ENCODE measurements at places on chromosomes 2 and 18. TPM values are rescaled to one million over a fixed set of nuclear protein-coding genes. Genes with fewer than 3 reads are reported as not detected.

Gene YES1
- not detected for total RNA-seq

Gene HOXD1
- total RNA-seq = not detected

Gene SKA1
- total RNA-seq = 31.1 TPM

Gene ACMSD
- not detected for total RNA-seq

- no peak for DNase-seq
Measured at GRCh38 chr2:239294571-239295054, 106.2 kb downstream of the HDAC4 start.

DNA sequence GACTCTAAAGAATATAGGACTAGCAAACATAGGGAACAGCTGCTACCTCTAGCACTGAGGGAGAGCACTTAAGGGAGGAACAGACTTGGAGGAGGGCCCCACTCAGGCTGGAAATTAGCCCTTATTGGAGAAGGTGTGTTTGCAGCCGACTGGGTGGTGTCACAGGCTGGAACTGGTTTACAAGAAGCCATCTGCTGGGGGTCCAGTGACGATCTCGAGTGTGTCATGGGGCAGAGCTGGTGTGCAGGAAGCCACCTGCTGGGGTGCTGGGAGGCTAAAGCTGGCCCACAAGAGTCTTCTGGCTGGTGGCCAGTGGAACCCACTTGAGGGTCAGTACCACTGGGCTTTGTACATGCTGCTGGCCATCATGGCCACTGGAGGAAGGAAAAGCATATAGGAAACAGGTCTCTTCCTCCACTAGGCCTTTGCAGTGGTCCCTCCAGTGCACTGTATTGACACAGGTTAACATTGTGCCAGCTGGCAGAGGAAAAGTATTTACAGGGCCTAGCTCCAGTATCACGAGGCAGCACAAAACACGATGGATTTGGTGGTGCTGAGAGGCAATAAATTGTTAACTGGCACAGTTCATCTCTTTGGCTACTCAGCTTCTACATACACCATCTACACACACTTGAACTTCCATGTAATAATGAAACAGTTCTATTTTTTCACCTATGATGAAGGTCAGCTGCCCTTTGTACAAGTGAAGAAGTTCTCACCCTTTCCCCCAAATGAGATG lies 43.6 kb downstream of the MAP3K20 start:
- DNase-seq = no peak

DNA sequence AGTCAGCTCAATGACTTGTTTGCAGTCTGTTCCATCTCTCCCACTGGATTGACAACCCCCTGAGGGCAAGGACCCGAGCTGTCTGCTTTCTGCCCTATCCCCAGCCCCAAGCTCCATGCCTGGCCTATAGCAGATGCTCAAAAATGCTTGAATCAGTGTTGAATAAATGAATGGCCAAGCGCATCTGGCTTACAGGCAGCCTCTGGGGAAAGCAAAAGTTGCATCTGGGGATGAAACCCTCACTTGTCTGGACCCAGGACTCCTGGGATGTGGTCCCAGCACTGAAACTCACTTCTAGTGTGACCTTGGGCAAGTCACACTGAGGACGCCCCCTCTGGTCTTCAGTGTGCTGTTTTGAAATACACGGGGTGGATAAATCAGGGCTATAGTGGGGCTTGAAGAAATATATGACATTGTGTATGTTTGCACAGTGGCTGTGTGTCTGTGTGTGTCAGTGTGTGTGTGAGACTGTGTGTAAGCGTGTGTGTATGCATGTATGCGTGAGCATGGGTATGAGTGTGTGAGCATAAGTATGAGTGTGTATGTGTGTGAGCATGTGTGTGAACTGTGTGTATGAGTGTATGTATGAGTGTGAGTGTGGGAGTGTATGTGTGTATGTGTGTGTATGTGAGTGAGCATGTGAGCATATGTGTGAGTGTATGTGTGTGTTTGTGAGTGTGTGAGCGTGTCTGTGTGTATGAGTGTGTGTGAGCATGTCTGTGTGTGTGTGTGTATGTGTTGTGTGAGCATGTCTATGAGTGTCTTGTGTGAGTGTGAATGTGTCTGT lies 27.8 kb upstream of the TNS1 start:
- DNase-seq = no peak

DNA sequence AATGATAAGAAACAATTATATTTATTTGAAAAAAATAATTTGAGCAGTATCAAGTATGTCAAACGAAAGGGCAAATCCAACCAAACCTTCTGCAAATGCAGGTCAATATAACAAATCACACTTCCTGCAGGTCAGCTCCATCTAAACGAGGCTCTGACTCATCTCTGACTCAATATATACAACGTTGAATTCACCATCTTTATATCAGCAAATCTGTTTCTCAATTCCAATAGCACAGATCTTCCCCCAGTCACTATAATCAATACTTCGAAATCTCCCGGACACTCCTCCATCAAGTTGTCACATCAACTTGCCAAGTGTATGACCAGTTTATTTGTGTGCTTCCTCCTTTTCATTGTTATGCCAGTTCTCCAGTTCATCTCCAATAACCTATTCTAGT lies 388.9 kb downstream of the ZEB2 start:
- DNase-seq = no peak

GRCh38 chr2:181165199-181165868 lies 184.9 kb downstream of the UBE2E3 start:
- no peak for DNase-seq

DNA sequence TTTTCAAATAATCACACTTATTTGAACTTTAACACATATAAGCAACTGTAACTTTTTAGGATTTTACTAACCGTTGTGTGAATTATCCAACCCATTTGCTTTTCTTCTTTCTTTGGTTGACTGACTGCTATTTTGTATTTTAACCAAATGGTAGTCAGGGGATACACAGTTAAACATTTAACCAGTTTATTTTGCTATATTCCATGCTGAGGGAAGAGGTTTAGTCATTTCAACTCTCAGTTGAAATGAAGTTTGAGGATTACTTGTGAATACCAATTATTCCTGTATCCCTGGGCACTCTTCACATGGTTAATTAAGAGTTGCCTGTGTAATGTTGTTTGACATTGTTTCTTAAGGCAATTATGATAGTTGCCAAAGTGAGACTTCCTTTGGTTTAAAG lies 1.9 kb downstream of the SPAG16 start:
- DNase-seq = no peak

GRCh38 chr2:37672104-37672869 lies 845 bp upstream of the CDC42EP3 start:
- peak; percentile 88 for DNase-seq

DNA sequence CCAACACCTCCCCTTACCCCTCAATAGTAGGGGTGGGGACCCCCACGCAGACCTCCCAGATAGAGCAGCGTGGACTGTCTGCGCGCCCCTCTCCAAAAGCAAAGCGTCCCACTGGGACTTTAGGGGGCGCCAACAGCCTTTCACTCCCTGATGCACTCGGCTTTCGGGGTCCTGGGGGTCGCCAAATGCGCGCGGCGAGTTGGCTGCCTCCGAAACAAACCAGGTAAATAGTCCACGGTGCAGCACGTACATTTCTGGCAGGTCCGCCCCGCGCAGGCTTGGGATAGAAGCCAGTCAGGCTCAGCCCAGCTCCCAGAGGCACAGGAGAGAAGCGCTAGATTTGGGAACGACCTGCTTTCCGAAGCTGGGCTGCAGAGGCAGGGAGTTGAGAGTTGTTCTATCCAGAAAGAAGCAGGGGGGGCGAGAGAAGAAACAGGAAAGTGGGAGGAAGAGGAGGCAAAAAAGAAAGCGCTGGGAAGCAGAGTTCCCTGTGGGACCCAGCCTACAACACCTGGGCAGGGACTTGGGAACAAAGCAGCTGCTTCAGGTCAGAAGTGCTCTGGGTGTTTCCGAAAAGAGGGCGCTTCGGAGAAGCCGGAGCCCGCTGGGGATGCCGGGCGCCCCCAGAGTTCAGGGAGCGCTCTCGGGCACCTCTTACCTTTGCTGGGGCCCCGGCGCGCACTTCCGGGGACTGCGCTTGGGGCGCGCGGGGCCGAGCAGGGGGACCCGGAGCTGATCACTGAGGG lies 544 bp downstream of the EVA1A start:
- DNase-seq = no peak

DNA sequence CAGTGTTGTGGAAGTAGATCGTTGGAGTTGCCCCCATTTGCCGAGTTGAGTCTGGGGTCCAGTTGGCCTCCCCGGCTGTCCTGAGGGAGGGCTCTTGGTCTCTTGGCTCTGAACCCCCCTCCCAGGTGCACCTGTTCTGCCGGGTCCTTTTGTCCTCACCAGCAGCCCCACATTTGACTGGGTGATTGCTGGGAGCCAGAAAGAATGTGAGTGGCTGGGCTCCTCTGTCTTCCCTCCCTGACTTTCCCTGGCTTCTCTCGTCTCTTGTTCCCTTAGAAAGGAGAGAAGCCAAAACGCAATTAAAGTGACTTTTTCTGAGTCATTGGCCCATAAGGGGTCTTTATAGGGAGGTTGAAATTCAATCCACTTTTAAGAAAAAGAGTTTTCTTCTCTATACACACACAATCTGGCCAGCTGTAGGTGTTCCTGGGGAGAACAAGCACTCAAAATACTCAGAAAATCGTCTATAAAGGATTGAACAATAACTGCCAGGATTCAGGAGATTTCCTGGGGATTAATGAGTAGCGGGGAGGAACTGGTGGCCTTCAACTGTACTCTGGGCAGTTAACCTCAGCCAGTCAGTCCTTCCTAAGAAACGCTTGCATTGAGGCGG lies 131.0 kb downstream of the TMEM182 start:
- no peak for DNase-seq

DNA sequence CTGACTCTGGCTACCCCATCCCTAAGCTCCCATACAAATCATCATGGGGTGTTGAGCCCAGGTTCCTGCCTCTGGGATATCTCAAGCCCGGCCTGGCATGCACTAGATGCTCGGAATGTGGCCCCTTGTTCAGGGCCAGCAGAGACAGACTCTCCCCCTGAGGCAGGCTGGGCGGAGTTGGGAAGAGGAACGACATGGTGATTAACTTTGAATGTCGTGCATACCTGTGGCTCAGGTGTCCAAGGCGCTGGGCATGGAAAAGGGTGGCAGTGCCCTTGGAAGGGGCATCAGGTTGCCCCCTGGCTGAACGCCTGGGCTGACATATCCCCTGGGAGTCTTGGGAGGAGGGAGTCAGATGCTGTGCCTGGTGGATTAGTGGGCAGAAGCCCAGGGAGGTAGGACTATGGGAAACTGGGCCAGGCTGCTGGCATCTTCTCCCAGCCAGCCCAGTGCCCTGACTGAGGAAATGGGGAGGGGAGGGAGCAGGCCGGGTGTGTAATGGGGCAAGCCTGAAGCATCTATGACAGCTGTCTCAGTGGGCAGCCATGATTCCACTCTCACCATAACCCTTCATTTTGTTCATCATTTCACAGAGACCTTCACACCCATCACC lies 57.8 kb upstream of the OTOF start:
- DNase-seq = no peak

- DNase-seq = peak; percentile 39
Measured at GRCh38 chr2:62116983-62117382, 78.9 kb upstream of the B3GNT2 start.

DNA sequence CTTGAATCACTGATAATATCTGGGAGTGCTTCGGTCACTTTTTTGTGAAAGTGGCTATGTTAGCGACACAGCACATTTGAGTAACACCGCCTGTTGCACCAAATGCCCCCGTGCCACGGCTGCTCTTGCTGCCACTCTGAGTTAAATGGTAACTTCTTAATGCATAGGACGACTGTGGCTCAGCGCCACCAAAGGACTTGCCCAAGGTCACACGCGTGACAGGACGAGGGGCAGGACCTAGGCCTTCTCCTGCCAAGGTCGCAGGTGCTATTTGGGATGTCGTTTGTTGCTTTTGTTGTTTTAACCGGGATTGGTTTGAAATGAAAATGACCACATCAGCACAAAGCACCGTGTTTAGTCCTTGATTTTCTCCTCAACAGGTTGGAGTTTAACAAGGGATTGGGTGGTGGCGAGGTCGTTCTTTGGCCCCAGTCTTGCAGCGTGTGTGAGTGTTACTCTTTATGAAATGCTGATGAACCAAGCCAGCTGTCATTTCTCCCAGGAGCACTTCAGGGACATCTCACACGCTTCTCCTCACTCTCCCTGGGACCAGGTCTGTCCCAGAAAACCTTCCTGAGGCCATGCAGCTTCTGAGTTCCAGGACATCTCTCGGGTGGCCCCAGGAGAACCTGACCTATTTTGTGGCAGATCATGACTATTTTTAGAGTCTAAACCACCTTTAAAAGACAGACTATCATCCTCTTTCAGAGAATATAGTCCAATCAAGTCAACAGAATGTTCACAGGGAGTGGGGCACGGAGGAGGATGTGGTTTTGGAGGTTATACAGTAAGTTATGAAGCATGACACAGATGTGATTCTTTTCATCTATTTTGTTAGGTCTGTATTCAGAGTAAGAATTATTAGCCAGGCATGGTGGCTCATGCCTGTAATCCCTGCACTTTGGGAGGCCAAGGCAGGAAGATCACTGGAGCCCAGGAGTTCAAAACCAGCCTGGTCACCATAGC lies 49.9 kb downstream of the MTCL1 start:
- DNase-seq = peak; percentile 95

GRCh38 chr2:96551605-96552314 lies 15.2 kb downstream of the ARID5A start:
- DNase-seq = no peak

DNA sequence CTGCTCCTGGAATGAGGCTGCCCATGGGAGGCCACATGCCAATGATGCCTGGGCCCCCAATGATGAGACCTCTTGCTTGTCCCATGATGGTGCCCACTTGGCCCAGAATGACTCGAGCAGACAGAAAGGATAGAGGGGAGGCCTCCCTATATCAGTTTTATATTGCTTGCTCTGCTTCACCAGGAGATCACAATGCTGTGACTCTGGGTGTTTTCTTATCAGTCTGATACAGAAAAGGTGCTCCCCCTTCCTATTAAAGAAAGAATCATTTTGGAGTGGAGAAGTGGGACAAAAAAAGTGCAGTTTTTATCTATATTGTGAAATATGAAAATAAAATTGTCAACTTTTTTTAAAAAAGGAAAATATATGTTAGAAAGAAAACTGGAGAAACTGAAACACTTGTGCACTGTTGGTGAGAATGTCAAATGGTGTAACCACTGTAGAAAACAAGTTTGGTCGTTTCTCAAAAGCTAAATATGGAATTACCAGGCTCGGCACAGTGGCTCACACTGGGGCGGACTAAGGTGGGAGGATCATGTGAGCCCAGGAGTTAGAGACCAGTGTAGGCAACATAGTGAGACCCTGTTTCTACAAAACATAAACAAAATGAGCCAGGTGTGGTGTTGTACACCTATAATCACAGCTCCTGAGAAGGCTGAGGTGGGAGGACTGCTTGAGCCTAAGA lies 21.8 kb downstream of the LPIN2 start:
- DNase-seq = no peak
